ENCODE measurements at places on chromosomes 16 and 17. TPM values are rescaled to one million over a fixed set of nuclear protein-coding genes. Genes with fewer than 3 reads are reported as not detected.
A peak's percentile ranks its signal among the peaks of the same experiment; 100 is the strongest.

- no peaks in the 10 kb centered on the region for H3K27me3 ChIP-seq
- H3K4me3 ChIP-seq: no peak overlapping the region
- no peak overlapping the region for H3K27ac ChIP-seq
- no peak for DNase-seq
These were observed 44.9 kb upstream of the PEMT start for GRCh38 chr17:17636272-17636885.

DNA sequence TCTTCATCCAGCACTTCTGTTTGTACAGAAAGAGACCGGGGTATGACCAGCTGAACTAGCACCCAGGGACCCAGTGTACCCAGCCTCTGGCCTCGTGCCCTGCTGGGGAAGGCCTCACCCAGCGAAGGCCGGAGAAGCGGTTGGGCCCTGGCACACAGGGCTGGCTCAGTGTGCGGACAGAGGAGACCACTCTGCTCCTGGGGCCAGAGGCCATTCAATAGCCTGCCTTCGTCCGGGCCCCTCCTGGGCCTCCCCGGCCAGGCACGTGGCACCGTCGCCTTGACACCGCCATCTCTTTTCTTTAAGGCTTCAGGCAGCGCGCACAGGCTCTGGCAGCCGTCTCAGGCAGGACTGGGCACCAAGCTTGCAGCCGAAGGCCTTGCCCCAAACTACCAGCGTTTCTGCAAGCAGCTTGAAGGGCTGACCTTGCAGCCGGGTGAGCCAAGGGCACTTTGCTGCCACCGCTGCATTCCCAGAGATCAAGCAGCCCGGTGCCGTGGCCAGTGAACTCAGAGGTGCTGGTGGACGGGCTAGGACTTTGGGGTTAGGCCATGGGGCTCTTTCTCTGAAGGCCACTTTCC is 8.0 kb downstream of the TAX1BP3 start:
- H3K27ac ChIP-seq: no peak overlapping the region
- no peak for DNase-seq
- peaks cover 9% of the 10 kb centered on the region for H3K4me1 ChIP-seq
- H3K36me3 ChIP-seq: no peaks in the 10 kb centered on the region

- H3K4me3 ChIP-seq: no peak overlapping the region
- DNase-seq: no peak
- no peaks in the 10 kb centered on the region for H3K36me3 ChIP-seq
These were observed 221.1 kb upstream of the CIBAR2 start for GRCh38 chr16:85333337-85333736.

- DNase-seq: no peak
- no peak overlapping the region for H3K4me3 ChIP-seq
- no peak overlapping the region for H3K27ac ChIP-seq
- peaks cover 4% of the 10 kb centered on the region for H3K27me3 ChIP-seq
- no peaks in the 10 kb centered on the region for H3K36me3 ChIP-seq
These were observed 24.8 kb downstream of the TMEM114 start for GRCh38 chr16:8565498-8565897.

GRCh38 chr17:40526668-40527067 is 25.2 kb upstream of the TNS4 start:
- H3K27ac ChIP-seq: no peak overlapping the region
- H3K36me3 ChIP-seq: peaks cover 2% of the 10 kb centered on the region
- no peak for DNase-seq

The RCVRN gene
- total RNA-seq: 0.35 TPM

GRCh38 chr17:7552621-7553051 is 3.8 kb downstream of the TNFSF12 start:
- peak overlapping the region; percentile 76 for H3K27ac ChIP-seq
- DNase-seq: no peak
- H3K36me3 ChIP-seq: no peaks in the 10 kb centered on the region
- no peak overlapping the region for H3K4me3 ChIP-seq
- H3K27me3 ChIP-seq: peaks cover 9% of the 10 kb centered on the region

The EPOP gene
- total RNA-seq: 13.0 TPM

DNA sequence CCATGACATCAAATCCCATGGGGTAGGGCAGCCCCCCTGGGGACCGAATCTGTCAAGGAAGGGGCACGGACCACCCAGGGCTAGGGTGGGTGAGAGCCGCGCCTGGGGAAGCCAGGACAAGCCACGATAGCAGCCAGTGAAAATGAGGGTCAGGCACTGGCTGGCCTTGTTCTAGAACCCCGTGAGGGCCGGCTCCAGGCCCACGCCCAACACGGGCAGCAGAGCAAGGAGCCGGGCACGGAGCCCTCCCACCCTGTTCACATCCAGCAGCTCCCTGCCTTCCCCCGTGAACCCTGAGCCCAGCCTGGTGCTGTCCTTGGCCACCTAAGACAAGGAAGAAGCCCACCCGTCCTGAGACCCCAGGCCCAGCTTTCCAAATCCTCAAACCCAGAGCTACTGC is 256.7 kb downstream of the PARN start:
- H3K27me3 ChIP-seq: no peaks in the 10 kb centered on the region
- no peak for DNase-seq
- no peak overlapping the region for H3K4me3 ChIP-seq
- no peak overlapping the region for H3K27ac ChIP-seq
- no peaks in the 10 kb centered on the region for H3K36me3 ChIP-seq

The MFSD6L gene
- not detected for total RNA-seq

The PRSS36 gene
- total RNA-seq: 1.1 TPM

GRCh38 chr16:90053902-90054500 is 23.1 kb downstream of the PRDM7 start:
- H3K27me3 ChIP-seq: peaks cover 8% of the 10 kb centered on the region
- no peak overlapping the region for H3K27ac ChIP-seq
- peaks cover 10% of the 10 kb centered on the region for H3K36me3 ChIP-seq

DNA sequence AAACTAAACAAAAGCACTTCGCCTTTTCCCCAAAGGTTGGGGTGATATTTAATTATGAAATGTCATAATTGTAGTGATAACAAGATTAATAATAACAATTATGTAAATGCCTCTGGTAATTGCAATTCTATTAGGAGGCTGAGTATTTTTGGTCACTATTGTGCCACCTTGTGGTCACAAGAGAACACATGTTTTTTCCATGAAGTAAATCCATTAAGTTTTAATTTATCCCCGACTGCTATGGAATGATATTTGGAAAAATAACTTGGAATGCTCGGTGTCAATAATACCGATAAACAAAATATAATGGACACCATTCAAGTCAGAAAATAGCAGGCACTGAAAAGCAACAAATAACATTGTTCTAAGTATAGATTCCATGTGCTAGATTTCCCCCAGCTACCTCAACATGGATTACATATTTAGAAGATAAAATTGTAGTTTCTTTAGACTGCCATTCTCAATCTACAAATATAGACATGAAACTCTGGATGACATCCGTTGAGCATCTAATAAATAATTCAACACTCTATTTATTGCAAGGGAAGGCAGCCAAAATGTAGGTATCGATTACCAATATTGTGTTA is 25.0 kb upstream of the KCNJ2 start:
- no peak overlapping the region for H3K4me3 ChIP-seq
- H3K36me3 ChIP-seq: no peaks in the 10 kb centered on the region
- no peaks in the 10 kb centered on the region for H3K4me1 ChIP-seq
- no peak for DNase-seq
- no peaks in the 10 kb centered on the region for H3K27me3 ChIP-seq

- H3K27ac ChIP-seq: peak overlapping the region; percentile 62
- DNase-seq: no peak
- no peaks in the 10 kb centered on the region for H3K27me3 ChIP-seq
- H3K36me3 ChIP-seq: no peaks in the 10 kb centered on the region
These were observed 5.0 kb upstream of the ALDH3A1 start for GRCh38 chr17:19753051-19753509.

DNA sequence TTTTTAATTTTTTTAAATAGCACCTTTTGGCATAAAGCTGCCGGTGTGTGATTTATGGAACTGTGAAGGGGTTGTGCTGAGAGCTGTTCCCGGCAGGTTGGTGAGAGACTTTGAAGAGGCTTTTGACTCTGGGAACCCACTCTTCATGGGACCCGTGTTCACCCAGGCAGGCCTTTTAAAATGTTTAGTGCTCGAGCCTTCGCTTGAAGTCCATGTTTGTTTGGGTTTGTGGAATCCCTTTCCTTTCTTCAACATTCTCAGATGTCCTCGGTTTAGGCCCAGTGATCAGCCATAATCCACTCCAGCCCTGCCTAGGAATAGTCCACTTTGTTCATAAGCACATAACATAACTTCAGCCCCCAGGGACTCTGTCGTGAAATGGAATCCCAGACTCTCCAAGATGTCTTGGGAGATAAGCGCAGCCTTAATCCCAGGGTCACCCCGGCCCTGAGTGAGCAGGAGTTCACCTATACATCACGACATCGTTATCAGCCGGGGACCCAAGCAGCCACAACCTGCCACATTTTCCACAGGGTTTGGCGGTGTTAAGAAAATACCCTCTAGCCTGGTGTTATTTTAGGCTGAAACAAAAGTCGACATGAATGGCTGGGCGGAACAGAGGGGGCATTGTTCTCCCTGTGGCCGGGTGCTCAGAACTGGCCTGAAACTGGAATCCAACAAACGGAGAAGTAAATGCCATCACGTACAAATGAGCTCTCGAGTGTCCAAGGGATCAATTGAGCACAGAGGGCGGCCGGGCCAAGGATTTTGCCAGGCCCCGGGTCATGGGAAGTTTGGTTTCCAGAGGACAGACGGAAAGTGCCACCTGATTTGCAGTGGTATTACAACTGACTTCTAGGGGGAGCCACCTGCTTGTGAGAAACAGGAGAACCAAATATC is 145.7 kb upstream of the IRX3 start:
- H3K4me3 ChIP-seq: peak overlapping the region; percentile 65
- peaks cover 2% of the 10 kb centered on the region for H3K36me3 ChIP-seq
- peaks cover 32% of the 10 kb centered on the region for H3K4me1 ChIP-seq
- peaks cover 47% of the 10 kb centered on the region for H3K27me3 ChIP-seq

The RAB37 gene
- not detected for total RNA-seq

GRCh38 chr17:36875698-36876293 is 61.5 kb upstream of the LHX1 start:
- no peak for DNase-seq
- H3K27me3 ChIP-seq: peaks cover 3% of the 10 kb centered on the region
- H3K36me3 ChIP-seq: no peaks in the 10 kb centered on the region
- peaks cover 9% of the 10 kb centered on the region for H3K4me1 ChIP-seq
- H3K4me3 ChIP-seq: no peak overlapping the region
- no peak overlapping the region for H3K27ac ChIP-seq

The RNF222 gene
- not detected for total RNA-seq

- H3K4me3 ChIP-seq: peak overlapping the region; percentile 52
- DNase-seq: no peak
- peaks cover 13% of the 10 kb centered on the region for H3K4me1 ChIP-seq
- no peaks in the 10 kb centered on the region for H3K27me3 ChIP-seq
- H3K27ac ChIP-seq: no peak overlapping the region
These were observed 111.0 kb upstream of the CHMP6 start for GRCh38 chr17:80880648-80880985.

- no peak overlapping the region for H3K27ac ChIP-seq
- H3K4me1 ChIP-seq: peaks cover 22% of the 10 kb centered on the region
- no peak for DNase-seq
- no peak overlapping the region for H3K4me3 ChIP-seq
- H3K27me3 ChIP-seq: no peaks in the 10 kb centered on the region
- H3K36me3 ChIP-seq: no peaks in the 10 kb centered on the region
These were observed 15.3 kb upstream of the SEC14L1 start for GRCh38 chr17:77125432-77125901.

The C17orf113 gene
- 2.0 TPM for total RNA-seq

The HP gene
- not detected for total RNA-seq

GRCh38 chr16:11072420-11073153 is 128.2 kb downstream of the CLEC16A start:
- no peaks in the 10 kb centered on the region for H3K27me3 ChIP-seq
- no peaks in the 10 kb centered on the region for H3K4me1 ChIP-seq

- peak; percentile 99 for DNase-seq
- peak overlapping the region; percentile 57 for H3K4me3 ChIP-seq
- peaks cover 5% of the 10 kb centered on the region for H3K27me3 ChIP-seq
- no peaks in the 10 kb centered on the region for H3K36me3 ChIP-seq
These were observed 1.8 kb upstream of the SOST start for GRCh38 chr17:43760254-43760852.

GRCh38 chr16:2824626-2825025 is 5.5 kb upstream of the ZG16B start:
- no peak for DNase-seq
- peaks cover 13% of the 10 kb centered on the region for H3K27me3 ChIP-seq

DNA sequence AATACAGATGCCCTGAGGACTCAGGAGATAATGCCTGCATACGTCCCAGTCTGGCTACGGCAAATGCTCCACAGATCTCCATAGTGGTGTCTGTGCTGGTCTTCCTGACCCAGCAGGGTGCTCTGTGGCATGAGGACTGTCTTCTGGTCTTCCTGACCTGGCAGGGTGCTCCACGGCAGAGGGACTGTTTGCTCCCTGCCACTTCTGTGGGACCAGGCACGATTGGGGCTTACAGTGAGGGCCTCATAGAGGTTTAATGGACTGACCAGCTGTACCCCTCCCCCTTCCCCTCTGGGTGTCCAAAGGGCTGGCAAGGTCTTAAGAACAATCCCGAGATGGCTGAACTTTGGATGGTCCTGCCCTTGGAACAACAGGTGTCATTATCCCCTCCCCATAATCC is 123.1 kb downstream of the C16orf78 start:
- H3K27me3 ChIP-seq: no peaks in the 10 kb centered on the region
- peaks cover 3% of the 10 kb centered on the region for H3K36me3 ChIP-seq
- no peak overlapping the region for H3K4me3 ChIP-seq
- H3K4me1 ChIP-seq: peaks cover 7% of the 10 kb centered on the region
- peak overlapping the region; percentile 62 for H3K27ac ChIP-seq
- no peak for DNase-seq

DNA sequence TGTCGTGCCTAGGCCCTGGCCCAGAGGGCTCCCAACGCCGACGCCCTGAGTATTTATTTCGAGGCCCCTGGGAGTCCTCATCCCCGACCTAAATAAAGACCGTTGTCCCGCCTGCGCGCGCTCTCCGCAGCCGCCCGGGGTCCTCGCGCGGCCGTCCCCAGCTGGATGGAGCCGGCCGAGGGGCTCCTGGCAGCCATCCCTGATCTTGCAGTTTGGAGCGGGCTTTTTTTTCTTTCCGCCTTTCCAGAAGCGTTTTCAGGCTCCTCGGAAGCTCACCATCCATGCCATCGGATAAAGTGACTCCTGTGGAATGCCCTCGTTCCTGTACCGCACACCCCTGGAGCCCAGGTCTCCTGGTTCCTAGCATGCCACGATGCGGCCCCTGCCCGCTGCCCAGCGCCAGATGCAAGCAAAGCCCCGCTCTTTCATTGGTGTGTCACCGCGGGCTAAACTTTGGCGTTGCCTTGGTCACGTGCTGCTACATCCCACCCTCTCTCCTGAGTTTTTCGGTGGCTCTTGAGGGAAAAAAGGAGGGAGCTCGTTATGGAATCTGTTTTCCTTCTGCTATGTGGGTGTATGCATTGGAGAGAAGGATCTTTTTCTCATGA is 716 bp downstream of the TMEM94 start:
- peak overlapping the region; percentile 95 for H3K27ac ChIP-seq
- no peaks in the 10 kb centered on the region for H3K36me3 ChIP-seq
- DNase-seq: peak; percentile 32
- no peaks in the 10 kb centered on the region for H3K27me3 ChIP-seq
- H3K4me3 ChIP-seq: peak overlapping the region; percentile 94
- H3K4me1 ChIP-seq: peaks cover 56% of the 10 kb centered on the region

- H3K4me3 ChIP-seq: no peak overlapping the region
- no peaks in the 10 kb centered on the region for H3K27me3 ChIP-seq
- H3K4me1 ChIP-seq: peaks cover 14% of the 10 kb centered on the region
- no peaks in the 10 kb centered on the region for H3K36me3 ChIP-seq
These were observed 24.1 kb downstream of the HMOX2 start for GRCh38 chr16:4500272-4500671.

- H3K27ac ChIP-seq: no peak overlapping the region
- H3K36me3 ChIP-seq: no peaks in the 10 kb centered on the region
These were observed 137.9 kb downstream of the SLC39A11 start for GRCh38 chr17:72954579-72954978.

The NACA2 gene
- total RNA-seq: not detected

GRCh38 chr16:88575251-88575650 is 5.0 kb downstream of the ZC3H18 start:
- H3K27me3 ChIP-seq: no peaks in the 10 kb centered on the region
- peaks cover 8% of the 10 kb centered on the region for H3K36me3 ChIP-seq
- H3K4me1 ChIP-seq: peaks cover 16% of the 10 kb centered on the region
- H3K4me3 ChIP-seq: no peak overlapping the region
- DNase-seq: no peak

All from neural crest cell (in vitro differentiated cells).